Frontal cortex (tissue), 4 donors: ENCODE measurements at places on chromosomes 5 and 9. TPM values are rescaled to one million over a fixed set of nuclear protein-coding genes. Genes with fewer than 3 reads are reported as not detected.

DNA sequence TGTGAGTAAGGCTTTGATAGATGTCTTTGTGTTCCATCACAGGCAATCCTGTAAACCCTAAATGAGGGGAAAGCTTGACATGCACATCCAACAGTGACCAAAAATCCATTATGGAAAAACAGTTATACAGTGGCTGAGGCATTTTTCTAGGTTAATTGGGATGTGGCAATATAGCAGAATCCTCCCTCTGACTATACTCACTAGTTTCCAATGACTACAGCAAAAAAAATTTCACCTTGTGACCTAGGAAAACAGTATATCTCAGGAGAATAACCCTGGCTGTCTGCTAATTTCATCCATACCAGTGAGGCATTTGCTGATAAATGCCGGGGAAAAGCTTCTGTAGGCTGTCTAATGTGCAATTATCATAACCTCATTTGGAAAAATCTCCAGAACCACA lies 49.9 kb upstream of the SNCAIP start:
- no peak for DNase-seq

DNA sequence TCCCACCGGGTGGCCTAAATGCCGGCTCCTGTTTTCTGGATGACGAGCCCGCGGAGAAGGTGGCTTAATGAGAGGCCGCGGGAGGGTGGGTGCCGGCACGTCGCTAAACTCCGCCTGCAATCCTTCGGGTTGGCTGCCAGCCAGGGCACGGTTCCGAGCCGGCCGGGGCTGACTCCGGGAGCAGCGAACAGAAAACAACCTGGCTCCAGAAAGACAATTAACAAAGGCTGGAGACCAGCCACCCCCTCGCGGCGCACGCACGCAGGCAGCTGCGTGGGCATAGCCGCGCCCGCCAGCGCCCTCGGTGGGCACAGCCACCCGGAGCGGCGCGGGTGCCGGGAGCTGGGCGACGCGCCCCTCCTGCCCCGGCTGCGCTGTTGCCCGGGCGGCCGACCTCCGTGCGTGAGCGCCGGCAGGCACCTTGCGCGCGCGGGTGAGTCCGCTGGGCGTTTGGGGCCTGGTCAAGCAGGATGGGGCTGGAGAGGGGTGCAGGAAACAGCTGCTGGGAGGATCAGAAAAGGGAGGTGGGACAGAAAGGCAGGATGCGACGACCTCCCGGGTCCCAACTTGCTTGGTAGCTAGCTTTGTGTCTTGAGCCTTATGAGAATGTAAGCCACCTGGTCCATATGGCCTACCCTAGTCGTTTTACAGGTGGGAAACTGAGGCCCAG lies at the start of gene ARHGEF37:
Gene ARHGEF37 (plus strand): TSS at position 307 of the 670 bp plus-strand sequence. CDS start 16,272 bp downstream, outside the sequence.
- DNase-seq, result peak; percentile 70

The NEURL1B gene
- 16.3 TPM for total RNA-seq

The HSD17B4 gene
- 179 TPM for total RNA-seq

DNA sequence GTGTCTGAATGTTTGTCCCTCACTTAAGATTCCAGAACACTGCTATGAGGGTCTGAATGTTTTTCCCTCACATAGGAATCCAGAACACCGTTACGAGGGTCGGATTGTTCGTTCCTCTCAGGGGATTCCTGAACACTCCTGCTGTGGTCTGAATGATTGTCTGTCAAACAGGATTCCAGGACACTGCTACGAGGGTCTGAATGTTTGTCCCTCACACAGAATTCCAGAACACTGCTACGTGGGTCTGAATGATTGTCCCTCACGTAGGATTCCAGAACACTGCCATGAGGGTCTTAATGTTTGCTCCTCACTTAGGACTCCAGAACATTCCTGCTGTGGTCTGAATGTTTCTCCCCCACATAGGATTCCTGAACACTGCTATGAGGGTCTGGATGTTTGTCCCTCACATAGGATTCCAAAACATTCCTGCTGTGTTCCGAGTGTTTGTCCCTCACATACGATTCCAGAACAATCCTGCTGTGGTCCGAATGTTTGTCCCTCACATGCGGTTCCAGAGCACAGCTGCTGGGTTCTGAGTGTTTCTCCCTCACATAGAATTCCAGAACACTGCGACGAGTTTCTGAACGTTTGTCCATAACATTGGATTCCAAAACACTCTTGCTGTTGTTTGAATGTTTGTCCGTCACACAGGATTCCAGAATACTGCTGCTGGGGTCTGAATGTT lies 199.5 kb downstream of the FOXD4L6 start:
- DNase-seq, result no peak

The IFNA10 gene
- total RNA-seq, result not detected

GRCh38 chr5:149628221-149628620 lies 46.9 kb downstream of the ARHGEF37 start:
- no peak for DNase-seq

- DNase-seq, result no peak
These were observed 386.9 kb upstream of the TLE4 start for GRCh38 chr9:79184831-79185230.

The ACTBL2 gene
- not detected for total RNA-seq

- peak; percentile 40 for DNase-seq
These were observed 3.9 kb upstream of the ADCY2 start for GRCh38 chr5:7391814-7392692.

DNA sequence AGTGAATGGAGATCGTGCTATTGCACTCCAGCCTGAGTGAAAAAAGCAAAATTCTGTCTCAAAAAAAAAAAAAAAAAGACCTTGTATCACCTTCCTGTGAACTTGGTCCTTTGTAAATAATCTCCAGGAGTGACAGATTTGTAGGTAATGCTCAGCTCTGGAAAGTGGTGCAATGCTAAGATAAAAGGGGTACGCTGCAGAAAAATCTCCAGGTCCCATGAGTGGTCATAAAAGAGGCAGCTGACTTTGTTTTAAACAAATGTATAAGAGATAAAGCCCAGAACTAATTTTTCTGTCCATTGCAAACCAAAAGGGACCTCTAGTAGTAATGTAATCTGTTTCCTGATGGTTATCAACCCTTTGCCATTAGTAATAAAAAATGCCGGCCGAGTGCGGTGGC lies 33.7 kb downstream of the RNF44 start:
- no peak for DNase-seq
